ENCODE measurements at places on chromosomes 7 and 10.

DNA sequence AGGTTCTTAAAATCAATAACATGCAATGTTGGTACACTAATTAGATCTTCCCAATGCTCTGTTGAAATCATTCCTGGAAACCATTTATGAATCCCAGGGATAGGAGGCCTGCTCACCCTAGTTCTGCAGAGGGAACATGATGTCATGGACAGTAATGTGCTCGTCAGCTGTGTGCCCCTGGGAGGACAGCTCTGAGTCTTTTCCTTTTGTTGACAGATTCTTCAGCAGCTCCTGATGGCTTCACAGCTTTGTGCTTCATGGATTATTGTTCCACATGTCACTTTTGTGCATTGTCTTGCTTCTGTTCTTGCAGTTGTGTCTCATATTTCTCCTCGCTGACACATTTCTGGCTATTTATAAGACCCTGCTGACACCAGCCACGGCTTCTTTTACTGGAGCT is 367.5 kb downstream of the CCSER2 start:
- no peak for DNase-seq

DNA sequence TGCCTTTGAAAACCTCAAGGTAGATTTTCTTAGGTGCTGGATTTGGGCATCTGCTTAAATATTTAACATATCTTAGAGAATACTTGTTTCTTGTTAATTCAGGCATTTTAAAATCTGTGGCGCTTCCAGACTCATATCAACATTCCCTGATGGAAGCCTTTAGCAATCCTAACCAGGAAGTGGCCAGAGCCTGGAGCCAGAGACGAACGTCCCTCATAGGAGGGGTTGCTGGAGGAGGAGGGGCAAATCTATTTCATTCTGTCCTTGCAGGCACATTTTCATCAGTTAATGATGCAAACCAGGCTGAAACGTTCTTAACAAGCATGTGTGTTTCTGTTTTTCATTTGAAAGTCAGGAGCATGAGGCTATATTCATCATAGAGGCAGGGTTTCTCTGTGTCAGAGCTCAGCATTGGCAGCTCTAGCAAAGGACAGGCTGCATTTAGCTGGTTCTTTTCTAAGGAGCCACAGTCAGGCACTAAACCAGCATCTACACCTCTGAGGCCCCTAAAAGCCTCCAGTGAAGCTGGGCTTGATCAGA is 17.8 kb upstream of the IFIT2 start:
- DNase-seq, result peak; percentile 92

GRCh38 chr7:77247206-77247850 is 47.7 kb upstream of the FGL2 start:
- DNase-seq, result peak; percentile 89

GRCh38 chr10:43926875-43927406 is 278.3 kb upstream of the ZNF32 start:
- DNase-seq, result no peak

DNA sequence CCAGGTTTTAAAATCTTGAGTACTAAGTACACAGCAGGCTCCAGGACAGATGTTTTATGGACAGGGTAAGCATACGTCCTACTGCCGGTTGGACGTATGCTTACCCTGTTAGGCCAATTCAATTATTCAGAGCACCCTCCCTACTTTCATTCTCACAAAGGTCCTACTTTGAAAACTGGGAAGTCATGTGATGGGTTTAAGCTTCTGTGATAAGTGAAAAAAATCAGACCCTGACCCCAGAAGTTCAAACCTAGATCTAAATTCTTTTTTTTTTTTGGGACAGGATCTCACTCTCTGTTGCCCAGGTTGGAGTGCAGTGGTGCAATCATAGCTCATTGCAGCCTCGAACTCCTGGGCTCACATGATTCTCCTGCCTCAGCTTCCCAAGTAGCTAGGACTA is 55.2 kb downstream of the HIPK2 start:
- DNase-seq, result no peak

DNA sequence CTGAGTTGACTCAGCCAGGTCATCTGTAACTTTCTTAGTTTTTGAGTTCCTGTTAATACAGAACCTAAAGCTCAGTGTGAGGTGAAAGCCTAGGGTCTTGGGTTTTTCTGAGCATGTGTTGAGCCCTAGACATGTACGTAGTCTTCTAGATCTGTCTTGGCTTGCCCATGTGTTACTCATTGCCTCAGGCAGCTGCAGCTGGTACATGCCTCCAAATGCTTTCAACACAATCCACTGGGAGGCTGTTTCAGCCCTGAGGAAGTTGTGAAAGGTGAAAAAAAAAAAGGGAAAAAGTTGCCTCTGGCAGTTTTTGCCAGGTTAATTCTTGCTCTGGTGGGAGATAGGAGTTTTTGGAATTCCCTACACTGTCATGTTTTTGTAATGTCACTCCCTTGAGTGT is 134.6 kb downstream of the RNF216 start:
- no peak for DNase-seq

DNA sequence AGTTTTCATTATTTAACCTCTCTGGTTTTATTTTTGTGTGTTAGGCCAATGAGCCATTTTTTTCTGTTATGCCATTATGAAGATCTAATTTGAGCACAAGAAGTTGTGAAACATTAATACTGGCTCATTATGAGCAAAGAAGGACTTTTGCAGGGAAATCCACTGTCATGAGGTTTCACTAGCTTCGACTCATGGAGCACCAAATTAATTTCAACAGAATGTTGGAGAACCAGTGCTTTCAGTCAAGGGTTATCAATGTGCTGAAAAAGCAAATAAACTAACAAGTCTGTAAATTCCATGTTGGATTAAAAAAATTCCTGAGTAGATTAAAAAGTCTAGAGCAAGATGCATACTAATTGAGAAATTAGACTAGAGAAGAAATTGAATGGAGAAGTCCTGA is 594.2 kb upstream of the FZD8 start:
- DNase-seq, result no peak

- peak; percentile 30 for DNase-seq
These were observed 16.9 kb upstream of the ZFAND2A start for GRCh38 chr7:1176891-1177373.

GRCh38 chr10:117560942-117561341 is 18.4 kb downstream of the EMX2 start:
- DNase-seq, result no peak

GRCh38 chr7:117202511-117202910 is 120.3 kb downstream of the WNT2 start:
- DNase-seq, result no peak

- DNase-seq, result no peak
These were observed 8.5 kb upstream of the CSTF2T start for GRCh38 chr10:51707821-51708424.

DNA sequence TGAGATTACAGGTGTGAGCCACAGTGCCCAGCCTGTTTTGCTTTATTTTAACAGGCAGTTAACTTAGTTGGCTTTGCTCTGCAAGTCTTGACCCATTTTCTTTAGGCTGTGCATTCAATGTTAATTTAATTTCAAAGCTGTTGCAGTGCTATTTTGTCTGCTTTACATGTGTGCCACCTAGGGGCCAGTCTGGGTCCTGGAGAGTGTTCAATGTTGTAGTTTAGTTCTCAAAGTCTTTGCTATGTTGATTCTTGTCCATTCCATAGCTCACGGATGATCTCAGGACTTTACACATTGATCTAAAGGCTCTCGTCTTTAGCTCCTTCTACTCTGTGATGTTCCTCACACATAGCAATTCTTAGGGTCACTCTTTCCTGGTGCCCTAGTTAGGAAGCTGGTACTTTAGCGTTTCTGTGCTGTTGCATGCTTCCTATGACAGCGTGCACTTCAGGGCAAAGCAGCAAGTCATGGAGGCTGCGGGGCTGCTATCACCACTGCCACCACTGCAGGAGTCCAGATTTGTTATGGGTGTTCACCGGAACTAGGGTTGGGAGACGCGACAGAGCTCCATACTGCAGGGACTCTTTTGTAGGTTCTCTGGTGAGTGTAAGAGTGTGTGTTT is 16.4 kb upstream of the ABCA13 start:
- DNase-seq, result peak; percentile 55

DNA sequence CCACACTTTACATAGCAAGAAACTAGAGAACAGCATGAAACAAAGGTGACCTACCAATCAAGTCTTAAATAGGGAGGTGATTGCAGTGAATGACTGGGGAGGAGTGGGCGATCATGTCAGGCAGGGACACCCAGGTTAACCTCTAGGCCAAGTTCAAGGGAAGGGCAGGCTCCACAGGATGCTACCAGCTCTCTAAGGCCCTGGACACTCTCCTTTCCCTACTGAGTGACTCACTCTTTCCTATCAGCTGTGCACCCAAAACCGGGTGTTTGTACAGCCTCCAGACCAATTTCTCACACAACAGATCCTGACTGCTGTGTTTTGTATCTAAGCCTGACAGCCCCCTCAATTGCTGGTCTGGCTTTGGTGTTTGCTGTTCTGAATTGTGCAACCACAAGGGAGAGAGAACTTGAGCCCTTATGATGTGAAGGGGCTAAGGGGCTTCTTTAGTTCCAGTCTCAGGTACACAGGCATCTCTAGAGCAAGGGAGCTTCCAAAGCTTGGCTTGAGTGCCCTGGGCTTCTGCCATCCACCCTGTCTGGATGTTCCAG is 107.8 kb downstream of the TBXAS1 start:
- no peak for DNase-seq

DNA sequence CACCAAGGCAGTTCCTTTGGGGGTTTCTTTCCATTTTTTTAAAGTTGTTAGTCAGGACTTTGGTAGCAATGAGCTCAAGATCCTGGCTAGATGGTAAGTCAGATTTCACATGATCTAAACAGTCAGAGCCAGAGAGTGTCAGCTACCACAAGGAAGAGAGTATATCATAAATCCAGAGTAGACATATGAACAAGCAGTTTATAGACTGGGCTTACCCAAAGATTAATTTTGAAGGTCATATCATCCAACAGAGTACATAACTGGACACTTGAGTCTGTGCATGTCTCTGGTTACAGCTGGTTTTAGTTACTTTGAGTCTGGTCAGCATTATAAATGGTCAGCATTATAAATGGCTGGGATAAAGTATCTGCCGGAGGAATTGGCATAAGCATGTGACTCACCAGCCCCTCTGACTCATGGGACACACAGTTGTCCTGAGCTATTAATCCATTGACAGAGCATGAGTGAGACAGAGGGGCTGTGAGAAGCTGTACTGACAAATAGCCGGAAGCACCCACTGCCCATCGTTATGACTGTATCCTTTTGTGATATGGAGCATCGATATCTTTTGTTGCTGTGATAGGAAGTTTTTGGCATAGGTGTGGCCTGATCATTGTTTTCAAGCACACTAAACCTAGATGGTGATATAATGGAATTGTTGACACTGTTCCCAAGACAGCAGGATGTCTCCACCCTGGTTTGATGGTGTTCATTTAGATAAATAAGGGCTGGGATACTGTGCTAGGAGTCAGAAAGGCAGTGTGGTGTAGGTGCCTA is 19.3 kb downstream of the PPP1R3C start:
- peak; percentile 74 for DNase-seq

DNA sequence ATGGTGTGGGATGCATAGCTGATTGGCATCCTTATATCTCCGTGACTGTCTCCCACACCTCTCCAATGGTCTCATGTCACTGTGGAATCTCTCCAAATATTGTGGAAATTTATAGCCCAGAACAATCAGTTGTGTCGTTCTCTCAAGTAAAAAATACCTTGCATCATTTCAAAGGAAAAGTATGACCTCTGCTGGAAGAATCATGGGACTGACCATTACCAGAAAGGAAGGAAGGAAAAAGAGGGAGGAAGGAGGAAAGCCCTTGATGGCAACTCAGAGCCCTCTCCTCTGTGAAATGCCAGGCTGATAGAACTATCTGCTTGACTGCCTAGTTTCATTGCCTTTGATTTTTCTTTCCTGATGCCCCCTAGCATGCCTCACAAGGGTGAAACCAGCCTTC is 76.3 kb downstream of the FOXI2 start:
- peak; percentile 36 for DNase-seq

DNA sequence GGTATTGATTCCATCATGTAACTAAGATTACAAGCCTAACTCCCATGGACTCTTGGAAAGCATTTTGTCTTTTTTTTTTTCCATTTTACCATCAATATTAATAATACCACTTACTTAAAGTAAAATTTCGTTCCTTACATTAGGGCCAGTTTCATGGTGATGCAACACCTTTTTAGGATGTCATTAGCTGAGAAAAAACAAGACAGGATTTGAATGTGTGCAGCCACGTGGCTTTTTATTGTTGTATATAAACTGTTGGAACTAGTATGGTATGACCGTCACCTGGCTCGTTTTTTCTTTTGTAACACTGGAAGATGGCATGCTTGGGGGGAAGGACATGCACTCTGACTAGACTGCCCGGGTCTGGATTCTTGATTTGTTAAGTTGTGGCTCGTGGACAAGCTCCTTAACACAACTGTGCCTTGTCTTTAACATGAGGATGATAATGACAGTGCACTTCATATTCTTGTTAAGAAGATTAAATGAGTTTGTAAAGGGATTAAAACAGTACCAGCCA is 42.1 kb downstream of the ARHGAP21 start:
- no peak for DNase-seq

DNA sequence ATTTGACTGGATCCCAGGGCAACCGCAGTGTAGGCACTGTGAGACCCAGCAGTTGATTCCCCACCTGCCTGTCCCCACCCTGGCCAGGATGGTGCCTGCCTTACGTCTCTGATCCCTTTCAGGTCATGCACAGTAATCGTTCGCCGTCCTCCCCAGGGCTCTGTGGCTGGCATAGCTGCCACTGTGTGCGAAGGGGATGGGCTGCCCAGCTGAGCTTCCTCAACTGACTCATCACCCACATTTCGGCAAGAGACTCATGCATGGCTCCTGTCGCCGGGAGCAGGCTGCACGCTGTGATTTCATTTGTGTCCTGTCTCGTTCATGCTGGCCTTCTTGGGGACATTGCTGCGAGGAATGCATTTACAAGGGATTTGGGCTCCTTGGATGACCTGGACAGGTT is 252.4 kb downstream of the KLF6 start:
- peak; percentile 78 for DNase-seq

DNA sequence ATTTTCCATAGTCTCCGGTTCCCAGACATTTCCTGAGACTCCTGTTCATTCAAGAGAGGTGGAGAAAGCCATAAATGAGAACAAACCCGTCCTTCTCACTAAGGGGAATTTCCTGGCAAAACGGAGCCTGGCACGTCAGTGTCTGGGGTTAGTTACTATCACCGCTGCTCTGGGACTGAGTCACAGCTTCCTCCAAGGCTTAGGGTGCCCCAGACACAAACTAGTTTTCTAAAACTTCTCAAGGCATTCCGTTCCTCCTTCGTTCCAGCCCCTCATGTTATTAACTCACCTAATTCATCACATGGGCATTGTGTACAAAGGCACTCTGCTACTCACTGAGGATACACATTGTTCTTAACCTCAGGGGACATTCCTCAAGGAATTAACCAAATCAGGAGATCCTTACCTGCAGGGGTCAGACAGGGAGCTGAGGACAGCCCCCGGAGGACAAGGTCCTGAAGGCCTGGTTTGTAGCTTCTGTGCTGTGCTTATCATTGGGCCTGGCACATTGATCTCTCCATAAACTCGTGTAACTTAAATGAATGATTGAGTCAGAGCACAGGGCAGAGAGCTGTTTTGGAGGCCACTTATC is 103.0 kb upstream of the KLF6 start:
- DNase-seq, result peak; percentile 82

- no peak for DNase-seq
These were observed 31.8 kb downstream of the SVOPL start for GRCh38 chr7:138669364-138669763.
